ENCODE measurements at places on chromosomes 16 and 17.

DNA sequence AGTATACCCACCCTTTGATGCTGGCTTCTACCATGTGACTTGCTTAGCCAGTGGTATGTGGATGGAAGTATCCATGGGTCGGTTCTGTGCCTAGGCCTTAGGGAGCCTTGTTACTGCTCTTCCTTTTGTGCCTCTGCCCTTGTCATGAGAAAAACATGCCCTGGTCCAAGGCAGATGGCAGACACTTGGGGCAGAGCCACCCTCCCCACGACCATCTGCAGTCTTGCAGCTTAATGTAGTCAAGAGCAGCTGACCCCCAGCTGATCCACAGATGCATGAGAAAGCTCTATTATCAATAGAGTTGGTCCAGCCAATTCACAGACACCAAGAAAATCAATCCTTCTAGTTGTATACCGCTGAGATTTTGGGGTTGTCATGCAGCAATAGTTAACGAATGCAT, 95.7 kb downstream of the SLC39A11 start:
- no peak for DNase-seq

GRCh38 chr16:2895813-2896212, 12.8 kb downstream of the FLYWCH2 start:
- DNase-seq: no peak

DNA sequence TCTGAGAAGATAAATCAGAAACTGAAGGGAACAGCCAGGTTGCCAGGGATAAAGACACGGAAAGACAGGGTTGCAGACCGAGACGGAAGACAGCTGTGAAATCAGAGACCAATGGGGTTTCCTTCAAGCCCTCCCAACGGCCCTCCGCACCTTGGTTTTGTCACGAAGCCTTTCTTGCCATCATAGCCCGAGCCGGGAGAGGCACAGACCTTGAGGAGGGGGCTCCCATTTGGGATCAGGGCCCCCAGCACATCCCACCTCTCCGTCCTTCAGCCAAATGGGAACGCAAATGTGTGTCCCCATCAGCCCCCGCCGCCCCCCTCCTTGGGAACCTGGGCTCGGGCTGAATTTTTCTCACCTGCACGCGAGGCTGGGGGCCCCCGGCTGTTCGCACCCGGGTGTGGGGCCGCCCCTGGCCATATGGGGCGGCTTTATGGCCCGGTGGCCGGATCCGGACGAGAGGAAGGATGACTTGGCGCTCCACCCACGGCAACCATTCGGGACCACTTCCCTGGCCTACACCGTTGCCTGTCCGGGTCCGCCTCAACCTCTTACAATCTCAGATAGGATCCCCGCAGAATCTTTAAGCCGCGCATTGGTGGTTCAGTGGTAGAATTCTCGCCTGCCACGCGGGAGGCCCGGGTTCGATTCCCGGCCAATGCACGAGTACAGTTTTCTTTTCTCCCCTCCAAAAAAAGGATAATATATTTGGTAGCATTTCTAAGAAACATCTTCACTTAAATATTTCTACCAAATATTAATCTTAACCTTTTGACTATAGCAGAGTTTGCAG, 1.4 kb upstream of the HES7 start:
- DNase-seq: peak; percentile 76

DNA sequence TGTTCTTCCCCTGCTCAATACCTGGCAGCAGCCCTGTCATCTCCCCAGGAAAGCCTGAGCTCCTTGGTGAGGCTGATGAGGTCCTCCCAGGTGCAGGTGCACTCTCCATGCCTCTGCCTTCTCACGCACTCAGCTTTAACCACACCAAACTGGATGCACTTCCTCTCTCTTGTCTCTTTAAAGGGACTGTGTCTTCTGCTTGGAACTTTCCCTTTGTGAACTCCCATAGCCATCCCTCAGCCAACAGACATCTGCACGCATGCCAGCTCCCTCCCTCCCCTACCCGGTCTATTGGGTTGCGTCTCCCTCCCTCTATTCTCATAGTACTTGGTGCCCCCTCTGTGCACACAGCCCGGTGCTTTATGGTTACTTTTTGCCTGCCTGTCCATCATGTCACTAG, 231.2 kb downstream of the MSI2 start:
- no peak for DNase-seq

- no peak for DNase-seq
Observed at GRCh38 chr17:5555254-5555653, 29.1 kb downstream of the NLRP1 start.
